Psoas muscle (tissue), 8 donors: ENCODE measurements at places on chromosomes 3 and 15. TPM values are rescaled to one million over a fixed set of nuclear protein-coding genes. Genes with fewer than 3 reads are reported as not detected.
A peak's percentile ranks its signal among the peaks of the same experiment; 100 is the strongest.

Gene CPNE9
- polyA plus RNA-seq: not detected

Gene ACOX2
- 2.2 TPM for polyA plus RNA-seq

Gene NMB
- 3.1 TPM for polyA plus RNA-seq

Gene HHATL
- 50.4 TPM for polyA plus RNA-seq

Gene CHP1
- polyA plus RNA-seq: 53.6 TPM

Gene DNASE1L3
- 0.73 TPM for polyA plus RNA-seq

DNA sequence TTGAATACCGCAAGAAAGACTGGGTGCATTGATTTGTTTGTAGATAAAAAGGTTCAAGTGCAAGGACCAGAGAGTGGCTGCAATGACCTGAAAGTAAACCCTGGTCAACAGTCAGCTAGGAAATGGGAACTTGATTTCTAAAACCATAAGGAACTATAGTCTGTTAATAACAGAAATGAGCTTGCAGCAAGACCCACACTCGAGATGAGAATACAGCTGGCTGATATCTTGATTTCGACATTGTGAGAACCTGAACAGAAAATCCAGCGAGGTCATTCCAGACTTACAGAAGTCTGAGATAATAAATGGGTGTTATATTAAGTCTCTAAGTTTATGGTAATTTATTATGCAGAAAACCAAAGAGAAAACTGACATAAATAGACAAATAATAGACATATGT is 177.3 kb downstream of the NFKBIZ start:
- no peak for DNase-seq

- no peak for DNase-seq
These were observed 1491.0 kb downstream of the SI start for GRCh38 chr3:163587342-163587741.

- no peak for DNase-seq
These were observed 473.3 kb upstream of the NR2F2 start for GRCh38 chr15:95857124-95857757.

DNA sequence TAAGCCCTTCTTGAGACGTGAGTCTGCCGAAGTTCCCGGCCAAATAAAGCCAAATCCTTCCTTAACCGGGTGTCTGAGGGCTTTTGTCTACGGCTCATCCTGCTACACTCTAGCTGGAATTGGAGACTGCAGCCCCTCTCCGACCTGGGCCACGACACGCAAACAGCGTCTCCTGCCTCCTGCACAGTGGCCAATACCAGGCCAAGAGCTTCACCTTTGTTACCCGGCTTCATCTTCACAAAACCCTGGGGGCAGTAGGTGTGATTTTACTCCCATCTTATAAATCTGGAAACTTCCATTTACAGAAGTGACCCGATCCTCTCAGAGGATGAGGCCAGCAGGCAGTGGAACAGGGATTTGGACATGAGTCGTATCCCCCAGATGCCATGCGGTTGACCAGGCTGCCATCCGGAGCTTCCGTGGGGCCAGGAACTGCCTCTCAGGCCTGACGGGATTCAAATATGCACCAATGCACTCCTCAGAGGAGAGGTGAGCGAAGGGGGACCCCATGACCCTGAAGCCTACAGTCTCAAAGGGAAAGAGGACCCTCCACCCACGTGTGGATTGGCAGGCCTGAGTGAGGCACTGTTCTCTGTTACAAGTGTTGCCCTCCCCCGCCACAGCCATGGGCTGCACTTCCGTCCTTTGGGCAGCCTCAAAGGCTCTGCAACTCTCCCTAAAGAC is 53.2 kb upstream of the KLF13 start:
- peak; percentile 42 for DNase-seq

GRCh38 chr15:67372986-67373675 is 118.5 kb downstream of the IQCH start:
- DNase-seq: no peak

- peak; percentile 91 for DNase-seq
These were observed 6.8 kb downstream of the BCL6 start for GRCh38 chr3:187738331-187739093.

GRCh38 chr3:141372656-141373055 is 4.4 kb downstream of the ZBTB38 start:
- DNase-seq: no peak

DNA sequence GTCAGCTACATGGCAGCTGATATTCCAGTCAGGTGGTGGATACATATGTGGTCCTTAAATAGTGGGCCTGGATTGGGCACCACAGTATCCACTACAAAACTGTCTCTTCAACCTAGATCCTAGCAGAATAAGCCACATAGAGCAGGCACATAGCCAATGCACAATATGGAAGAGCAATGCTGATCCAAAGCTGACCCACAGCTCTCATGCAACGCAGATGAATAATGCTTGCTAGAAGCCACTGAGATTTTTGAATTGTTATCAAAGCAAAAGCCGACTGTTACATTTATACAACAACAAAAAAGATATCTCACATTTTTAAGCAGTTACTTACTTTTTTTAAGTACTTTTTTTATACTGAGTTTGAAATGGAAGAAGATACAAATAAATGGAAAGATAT is 11.2 kb downstream of the CNTN3 start:
- DNase-seq: no peak

DNA sequence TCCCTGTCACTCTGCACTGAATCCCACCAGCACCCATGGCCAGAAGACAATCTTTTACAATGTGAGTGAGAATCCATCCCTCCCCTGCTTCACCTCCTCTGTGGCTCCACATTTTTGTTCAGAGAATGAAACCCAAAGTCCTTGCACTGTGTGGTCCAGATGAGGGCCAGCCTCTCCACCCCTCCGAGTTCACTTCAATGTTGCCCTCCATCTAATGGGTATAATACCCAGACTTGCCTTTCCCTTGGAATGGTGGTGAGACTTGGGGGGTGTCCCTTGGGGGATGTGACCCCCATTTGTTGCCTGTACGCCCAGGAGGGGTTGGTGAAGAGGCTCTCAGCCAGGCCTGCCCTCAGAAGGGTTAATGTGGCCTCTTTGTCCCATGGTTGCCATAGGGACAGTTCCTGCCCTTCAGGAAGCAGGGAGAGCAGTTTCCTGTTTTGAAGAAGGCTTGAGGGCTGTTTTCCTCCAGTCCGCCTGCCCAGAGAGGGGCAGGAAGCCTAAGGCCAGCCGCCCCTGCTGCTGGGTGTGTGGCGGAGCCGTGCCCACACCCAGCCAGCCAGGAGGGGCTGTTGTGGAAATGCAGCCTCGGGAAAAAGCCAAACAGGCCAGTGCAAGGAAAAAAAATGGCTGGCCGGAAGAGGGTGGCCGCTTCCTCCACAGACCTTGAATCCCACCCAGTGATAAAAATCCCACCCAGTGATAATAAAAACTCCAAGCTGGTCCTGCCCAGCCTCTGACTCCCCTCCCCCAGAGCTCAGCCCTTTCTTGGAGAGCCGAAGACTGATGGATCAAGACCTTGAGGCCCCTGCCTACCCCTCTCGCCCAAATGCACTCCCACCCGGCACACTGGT is 14.6 kb upstream of the FGD5 start:
- DNase-seq: peak; percentile 50

DNA sequence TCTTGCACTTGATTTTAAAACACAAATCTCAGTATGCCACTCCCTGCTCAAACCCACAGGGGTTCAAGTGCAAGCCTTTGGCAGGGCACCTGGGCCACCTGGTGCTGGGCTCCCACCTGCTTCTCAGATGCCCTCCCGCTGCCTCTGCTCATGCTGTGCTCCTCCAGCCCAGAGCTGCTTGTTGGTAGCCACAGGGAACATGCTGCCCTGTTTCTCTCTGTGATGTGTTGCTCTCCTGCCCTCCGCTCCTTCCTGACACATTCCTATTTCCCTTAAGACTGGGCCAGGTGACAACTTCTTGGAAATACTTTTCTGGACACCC is 27.1 kb upstream of the KY start:
- DNase-seq: no peak

GRCh38 chr15:94324835-94325767 is 93.7 kb downstream of the MCTP2 start:
- DNase-seq: no peak

DNA sequence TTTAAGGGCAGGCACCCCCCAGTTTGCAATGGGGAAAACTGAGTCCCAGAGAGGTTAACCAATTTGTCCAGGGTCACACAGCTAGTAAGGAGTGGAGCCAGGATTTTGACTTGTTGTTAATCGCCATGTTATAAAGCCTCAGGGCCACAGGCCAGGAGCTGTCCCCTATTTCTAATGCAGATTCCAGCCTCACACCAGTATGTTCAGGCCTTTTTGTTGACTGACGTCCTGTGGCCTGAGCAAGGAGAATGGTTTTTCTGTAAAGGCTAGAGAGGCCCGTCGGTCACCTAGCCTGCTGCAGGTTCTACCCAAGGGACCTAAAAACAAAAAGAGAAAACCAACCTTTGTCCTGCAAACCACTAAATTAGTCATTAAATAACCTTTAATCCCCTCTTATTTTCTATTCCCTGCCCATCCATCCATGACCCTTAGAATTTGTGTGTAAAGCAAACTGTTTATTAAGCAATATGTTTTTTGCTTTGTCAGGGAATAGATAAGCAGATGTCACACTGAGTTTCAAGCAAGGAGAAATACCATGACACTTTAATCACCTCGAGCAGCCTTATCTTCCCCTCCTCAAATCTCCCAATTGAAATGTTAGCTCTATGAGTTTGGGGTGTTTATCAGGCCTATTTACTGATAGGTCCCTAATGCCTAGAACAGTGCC is 14.1 kb downstream of the ACOX2 start:
- no peak for DNase-seq

DNA sequence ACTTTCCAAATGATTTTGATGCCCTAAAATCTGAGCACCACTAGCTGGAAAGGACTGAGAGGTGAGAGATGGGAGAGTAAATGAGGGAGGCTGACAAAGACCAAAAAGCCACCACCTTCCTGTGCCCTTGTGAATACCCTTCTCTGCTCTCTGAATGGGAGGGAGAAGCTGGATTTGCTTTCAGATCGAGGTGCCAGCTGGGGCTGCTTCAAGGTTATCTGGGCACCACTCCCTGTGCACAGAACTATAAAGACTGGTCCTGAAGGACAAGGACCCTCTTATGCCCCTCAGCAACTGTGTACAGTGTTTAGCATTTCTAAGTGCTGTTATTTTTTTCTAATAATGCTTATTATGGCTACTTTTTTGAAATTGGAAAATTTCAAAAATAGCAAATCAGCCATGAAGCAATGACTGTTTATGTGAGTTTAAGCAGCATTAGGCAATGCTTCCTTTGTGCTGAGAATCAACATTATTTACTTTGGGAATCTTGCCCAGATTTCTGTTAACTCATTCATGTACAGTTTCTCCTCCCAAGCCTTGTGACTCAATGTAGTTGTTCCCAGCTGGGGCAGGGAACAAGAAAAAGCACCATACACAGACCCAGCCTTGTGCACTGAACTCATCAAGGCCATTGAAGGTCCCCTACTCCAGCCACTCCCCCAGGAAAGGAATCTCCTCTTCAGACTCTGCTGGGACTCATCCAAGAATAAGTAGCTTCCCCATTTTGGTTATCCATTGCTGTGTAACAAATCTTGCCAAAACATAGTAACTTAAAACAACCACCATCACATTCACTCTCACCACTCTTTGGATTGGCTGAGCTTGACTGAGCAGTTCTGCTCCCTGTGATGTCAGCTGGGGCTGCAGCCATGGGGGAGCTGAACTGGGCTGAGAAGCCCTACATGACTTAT is 37.3 kb upstream of the CDV3 start:
- DNase-seq: no peak

DNA sequence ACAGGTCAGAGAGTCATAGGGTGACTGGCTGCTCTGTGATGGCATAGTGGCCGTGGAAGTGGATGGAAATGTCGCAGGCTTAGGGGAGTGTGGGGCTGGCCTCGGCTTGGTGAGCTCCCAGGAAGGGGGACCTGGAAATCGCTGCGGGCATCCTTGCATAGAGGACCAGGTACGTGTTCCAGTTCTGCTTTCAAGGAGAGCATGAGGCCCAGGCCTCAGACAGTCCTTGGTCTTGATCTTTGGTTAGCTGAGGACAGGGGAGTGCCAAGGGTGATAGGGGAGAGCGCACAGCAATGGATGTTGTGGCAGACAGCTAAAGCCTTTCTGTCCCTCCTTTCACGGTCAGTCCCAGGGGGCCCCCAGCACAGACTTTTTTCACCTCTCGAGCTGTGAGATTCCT is 110.5 kb downstream of the SNRPN start:
- DNase-seq: no peak

DNA sequence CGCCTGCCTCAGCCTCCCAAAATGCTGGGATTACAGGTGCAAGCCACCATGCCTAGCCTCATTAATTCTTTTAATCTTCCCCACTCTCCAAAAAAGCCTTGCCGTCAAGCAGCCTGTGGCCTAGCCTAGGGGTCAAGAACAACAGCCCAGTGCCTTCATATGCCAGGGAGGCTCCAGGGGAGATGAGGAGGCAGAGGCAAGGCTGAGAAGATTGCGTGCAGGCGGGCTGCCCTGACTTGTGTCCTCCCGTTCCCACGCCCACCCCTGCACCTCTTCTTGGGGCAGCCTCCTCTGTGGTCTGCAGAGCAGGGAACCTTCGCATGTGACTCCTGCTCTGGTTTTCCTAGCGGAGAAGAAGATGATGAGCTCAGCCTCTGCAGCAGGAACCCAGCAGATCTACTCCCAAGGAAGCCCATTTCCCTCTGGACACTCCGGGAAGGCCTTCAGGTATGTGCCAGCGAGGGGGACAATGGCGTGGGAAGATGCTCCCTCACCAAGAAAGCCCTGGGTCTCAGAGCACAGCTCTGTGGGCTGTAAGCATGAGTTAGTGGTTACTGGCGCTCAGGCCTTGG is 118.5 kb upstream of the ABHD17C start:
- DNase-seq: no peak
